Cerebellar nuclear complex (tissue), 1 donor: ENCODE measurements at places on chromosomes 12 and 14.

GRCh38 chr12:100229876-100230275 lies 29.3 kb downstream of the ACTR6 start:
- no peak for DNase-seq

DNA sequence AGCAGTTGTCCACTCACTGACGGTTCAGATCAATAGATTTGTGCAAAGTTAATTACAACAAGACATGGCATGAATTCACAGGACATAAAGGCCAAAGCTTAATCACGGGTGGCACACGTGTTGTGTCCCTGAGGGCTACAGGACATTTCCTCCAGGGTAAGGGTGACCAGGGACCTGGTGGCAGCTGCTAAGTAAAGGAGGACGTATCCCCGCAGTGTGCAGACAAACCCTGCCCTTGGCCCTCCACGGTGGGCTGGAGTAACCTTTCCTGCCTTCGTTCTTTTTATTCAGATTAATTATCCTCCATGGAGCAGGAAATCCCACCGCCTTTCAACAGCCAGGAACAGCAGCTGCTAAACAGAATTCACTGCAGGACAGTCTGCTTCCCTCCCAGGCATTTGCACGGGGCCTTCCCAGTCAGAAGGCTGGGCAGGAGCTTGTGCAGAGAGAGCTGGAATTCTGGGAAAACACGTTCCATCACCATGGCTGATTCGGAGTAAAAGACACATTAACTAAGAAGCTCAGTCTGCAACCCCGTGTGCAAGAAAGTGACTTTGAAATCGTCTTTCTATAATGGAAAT lies 289.9 kb upstream of the SFSWAP start:
- DNase-seq, result no peak

GRCh38 chr14:69298131-69299071 lies 38.4 kb downstream of the GALNT16 start:
- no peak for DNase-seq

DNA sequence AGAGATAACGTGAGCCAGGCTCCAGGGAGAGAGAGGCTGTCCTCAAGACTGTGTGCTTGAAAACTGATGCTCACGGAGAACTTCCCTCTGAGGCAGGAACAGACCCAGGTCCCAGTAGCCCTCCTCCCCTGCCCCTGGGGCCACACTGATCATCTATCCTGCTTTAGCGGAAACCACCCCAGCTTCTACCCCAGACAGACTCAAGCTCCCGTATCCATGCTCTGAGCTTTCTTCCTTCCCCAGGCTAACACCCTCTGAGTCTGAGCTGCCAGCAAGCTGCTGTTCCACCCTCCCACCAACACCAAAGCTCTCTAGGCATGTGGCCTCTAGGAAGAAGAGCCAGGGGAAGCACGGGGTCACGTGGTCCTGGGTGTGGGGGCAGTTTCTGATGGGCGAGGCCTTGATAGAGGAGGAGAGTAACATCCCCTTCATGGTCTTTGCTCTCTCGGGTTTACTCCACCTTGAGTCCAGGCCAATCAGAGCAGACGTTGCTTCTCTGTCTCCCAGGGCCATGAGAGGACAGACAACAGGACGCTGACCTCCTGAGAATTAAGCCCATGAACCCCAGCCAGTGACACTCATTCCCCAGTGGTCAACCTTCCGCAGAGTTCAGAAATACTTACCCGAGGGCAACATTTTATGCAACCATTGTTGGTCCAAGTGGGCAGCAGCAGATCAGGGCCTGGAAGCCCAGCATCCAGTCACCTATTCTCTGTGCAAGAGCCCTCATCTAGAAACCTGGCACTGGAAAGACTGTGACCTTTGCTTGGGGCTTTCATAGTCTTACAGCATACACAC lies 1.4 kb downstream of the PCK2 start:
- DNase-seq, result no peak

- no peak for DNase-seq
These were observed 210.4 kb downstream of the ITPR2 start for GRCh38 chr12:26622601-26623000.

DNA sequence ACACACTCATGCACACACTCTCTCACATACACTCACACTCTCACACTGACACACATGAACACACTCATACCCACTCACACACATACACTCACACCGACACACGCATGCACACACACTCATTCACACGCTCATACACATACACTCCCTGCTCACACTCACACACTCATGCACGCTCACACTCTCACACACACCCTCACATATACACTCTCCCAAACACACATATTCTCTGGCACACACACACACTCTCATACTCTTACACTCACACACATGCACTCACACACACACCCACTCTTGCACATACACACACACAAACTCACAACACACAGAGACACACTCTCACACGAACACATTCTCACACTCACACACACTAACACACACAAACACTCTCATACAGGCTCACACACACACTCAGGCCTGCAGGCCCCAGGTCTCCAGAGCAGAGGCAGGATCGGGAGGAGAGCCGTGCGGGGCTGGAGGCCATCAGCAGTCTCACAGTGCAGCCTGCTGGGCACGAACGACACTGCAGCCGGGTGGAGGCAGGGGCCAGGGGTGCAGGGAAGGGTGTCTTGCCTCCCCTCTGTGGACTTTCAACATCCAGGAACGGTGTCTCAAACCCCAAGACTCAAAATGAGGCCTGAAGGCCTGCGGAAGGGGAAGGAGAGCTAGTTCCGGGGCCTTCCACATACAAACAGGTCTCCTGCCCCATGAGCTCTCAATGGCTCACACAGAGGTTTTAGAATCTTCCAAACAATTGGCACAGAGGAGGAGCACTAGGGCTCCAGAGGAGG lies 148.7 kb downstream of the ANO2 start:
- no peak for DNase-seq

DNA sequence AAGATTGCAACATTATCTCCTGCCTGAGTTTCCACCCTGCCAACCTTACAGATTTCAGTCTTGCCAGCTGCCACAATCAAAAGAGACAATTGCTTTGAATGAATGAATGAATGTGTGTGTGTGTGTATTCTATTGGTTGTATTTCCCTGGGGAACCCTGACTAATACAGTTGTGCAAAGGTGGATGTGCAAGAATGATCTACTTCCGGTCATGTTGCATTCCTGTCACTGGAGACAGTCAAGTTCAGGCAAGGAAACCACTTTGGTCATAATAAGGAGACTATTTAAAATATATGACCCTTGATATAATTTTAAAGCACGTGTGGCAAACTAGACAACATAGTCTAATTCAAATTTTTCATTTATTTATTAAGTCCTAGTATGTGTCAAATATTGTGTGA lies 13.1 kb downstream of the RERG start:
- no peak for DNase-seq

- DNase-seq, result no peak
These were observed 30.4 kb upstream of the KCNA5 start for GRCh38 chr12:5013266-5013730.

DNA sequence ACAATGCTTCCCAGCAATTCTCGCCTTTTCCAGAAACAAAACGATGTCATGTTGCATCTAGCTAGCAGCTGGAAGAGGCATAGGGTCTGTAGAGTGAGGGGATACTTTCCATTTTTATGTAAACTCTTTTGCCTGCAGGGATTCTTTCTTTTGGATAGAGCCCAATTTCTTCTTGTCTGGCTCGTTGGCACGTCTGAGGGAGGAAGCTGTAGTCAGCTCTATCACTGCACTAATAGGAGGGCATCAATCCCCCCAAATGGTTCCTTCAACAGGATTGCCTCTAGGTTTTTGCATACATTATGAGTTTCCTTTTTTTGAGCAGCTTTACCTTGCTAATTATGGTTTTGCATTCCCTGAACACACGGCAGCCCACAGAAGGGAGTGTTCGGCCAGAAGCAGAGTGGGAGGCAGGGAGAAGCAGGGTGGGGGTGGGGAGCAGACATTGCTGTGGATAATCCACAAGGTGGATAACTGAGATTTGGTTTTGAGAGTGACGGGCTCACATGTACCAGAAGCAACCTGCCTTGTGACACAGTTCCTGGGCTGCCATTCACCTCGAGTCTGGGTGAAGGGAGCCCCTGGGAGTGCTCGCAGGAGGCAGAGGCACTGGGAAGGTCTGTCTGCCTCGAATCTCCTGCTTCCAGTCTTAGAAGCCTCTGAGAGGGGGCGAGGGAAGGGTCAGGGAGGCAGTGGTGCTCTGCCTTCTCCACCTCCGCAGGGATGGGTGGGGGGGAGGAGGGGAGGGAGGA lies 24.5 kb downstream of the LRTM2 start:
- no peak for DNase-seq

- DNase-seq, result no peak
These were observed 62.8 kb downstream of the SMOC1 start for GRCh38 chr14:69941768-69942742.

DNA sequence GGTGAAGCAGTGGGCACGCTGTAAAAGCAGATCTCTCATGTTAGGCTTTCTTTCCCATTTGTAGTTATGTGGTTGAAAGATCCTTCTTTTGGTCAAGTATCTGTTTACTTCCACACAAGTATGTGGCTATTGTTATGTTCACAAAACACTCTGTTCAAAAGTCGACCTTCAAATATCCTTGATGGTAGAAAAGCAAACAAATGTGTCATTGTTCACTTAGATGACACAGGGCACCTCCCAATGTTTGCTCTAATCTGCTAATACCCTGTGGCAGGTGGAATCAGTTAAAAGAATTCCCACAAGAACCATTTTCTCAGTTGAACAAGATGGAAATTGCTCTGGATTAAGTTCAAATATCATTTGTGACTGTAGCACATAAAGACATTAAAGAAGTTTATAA lies 43.6 kb upstream of the NAA30 start:
- DNase-seq, result no peak

DNA sequence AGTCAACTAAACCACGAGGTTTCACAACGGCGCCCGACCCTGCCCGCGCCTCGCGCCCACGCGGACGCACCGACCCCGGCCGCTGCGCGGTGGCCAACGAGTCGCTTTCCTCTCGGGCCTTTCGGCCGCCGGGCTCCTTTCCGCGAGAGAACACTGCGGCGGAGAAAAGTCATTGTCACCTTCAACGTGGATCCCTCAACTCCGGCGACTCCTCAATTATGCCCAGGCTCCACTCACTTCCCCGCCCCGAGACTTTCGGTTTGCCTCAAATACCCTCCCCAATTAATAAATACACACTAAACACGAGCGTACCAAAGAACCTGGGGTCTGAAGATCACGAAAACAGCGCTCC lies 450 bp downstream of the SINHCAF start:
- no peak for DNase-seq

DNA sequence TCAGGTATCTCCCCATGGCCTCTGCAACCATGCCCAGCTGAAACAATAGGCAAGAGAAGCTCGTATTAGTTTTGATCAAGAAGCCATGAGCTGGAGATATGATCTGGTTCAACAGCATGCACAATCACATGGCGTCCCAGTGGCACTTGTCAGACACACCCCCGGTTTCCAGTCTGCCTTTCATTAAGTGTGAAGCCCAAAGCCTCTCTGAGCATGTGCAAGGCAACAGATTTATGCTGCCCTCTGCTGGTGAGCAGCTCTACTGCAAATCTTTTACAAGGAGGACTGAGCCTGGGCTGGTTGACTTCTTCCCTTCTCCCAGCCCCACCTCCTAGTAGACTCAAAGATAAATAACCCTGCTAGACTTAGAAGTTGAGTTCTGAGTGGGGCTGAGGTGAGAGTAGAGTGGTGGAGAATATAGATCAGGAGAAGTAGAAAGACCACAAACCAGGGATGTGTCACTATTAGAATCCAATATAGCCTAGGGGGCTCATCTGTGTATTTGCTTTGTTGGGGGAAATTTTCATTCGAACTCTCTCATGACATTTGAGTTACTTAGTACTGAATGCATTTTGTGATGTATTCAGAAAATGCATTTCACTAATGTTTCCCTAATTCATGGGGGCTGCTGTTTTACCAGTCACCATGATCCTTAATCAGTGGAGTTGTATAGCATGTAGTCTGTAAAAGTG lies 53.7 kb upstream of the MBIP start:
- no peak for DNase-seq

DNA sequence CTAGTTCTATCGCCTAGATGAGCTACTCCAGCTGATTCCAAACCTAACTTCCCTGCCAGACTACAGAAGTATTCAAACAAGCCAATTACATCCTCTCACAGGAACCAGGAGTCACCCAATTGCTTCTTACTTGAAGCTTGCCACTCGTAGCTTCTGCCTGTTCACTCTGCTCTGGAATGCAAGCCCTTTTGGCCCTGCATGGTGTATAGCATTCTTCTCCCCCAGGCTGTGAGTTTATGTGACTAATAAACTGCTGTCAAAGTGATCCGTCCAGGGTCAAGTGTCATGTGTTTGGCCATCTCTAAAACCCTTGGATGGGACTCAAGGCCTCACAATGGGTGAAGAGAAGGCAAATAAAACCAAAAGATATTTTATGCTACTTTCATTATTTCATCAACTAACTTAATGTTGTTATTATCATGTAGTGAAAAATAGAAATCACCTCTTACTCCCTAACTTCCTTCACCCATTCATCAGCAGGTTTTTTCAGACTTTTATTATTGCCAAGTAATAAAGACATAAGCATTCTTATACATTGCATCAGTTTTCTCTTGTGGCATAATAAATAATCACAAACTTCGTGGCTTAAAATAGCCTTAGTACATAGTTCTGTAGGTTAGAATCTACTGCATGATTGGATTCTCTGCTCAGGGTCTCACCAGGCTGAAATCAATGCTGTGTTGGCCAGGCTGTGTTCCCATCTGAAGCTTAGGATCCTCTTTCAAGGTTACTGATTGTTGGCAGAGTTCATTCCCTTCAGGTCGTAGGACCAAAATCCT lies 1981.7 kb upstream of the FLRT2 start:
- no peak for DNase-seq

GRCh38 chr12:12327802-12328201 lies 22.2 kb downstream of the MANSC1 start:
- DNase-seq, result no peak

DNA sequence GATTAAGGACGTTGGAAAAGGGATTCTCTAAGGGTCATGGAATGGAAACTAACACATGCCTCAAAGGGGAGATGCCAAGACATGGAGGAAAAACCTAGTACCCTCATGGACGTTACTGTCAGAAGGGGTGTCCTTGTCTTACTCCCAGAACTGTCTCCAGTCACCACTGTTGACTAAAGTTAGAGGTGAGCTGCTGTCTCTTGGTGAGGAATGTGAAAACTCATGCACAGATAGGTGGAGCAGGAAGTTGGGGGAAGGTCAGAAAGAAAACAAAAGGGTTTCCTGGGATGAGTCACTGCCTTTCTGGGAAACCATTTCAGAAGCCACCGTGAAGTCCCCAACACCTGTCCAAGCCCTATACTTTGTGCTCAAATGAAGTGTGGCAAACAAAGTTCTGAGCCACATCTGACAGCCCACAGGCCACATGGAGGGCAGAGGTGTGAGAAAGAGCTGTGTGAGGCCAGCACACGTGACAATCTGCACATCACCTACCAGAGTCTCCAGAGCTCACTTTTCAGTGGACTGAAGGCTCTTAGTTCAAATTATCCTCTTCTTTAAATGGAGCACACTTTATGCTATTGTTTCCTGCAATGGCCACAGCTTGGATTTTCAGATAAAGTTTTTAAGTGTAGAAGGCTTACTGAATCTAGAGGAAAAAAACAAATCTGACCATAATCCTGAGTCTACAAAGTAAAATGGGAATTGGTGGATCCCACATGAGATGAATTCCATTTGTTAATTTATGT lies 92.9 kb upstream of the EGLN3 start:
- DNase-seq, result no peak

- peak; percentile 13 for DNase-seq
These were observed 490 bp downstream of the SOS2 start for GRCh38 chr14:50230701-50231474.

- DNase-seq, result no peak
These were observed 187.0 kb downstream of the TMEM132D start for GRCh38 chr12:129716825-129717224.
